ENCODE measurements at places on chromosomes 3 and 15.

DNA sequence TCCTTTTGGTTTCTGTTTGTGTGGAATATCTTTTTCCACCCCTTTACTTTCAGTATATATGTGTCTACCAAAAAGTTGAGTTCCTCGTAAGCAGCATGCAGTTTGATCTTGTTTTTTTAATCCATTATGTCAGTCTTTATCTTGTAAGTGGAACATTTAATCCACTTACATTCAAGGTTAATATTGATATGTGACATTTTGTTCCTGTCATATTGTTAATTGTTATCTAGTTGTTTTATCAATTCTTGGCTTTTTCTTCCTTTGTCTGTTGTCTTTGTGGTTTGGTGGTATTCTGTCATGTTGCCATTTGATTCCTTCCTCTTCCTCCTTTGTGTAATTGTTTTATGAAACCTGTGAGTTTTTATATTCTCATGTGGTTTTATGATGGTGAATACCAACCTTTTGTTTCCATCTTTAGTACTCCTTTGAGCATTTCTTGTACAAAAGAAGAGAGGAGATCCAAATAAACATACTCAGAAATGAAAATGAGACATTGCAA lies 43.4 kb upstream of the XCR1 start:
- no peak overlapping the region for H3K4me3 ChIP-seq
- peaks cover 2% of the 10 kb centered on the region for H3K4me1 ChIP-seq
- H3K36me3 ChIP-seq, result no peaks in the 10 kb centered on the region
- H3K27ac ChIP-seq, result no peak overlapping the region
- no peak for DNase-seq
- H3K27me3 ChIP-seq, result no peaks in the 10 kb centered on the region

DNA sequence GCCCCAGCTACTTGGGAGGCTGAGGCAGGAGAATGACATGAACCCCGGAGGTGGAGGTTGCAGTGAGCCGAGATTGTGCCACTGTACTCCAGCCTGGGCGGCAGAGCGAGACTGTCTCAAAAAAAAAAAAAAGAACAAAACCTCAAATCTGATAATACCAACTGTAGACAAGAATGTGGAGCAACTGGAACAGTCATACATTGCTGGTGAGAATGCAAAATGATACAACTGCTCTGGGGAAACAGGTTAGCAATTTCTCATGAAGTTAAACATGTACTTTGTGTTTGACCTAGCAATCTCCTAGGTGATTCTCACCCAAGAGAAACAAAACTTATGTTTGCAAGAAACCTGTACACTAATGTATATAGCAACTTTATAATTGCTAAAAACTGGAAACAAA lies 4.4 kb upstream of the VHL start:
- H3K27me3 ChIP-seq, result no peaks in the 10 kb centered on the region
- no peaks in the 10 kb centered on the region for H3K4me1 ChIP-seq
- H3K4me3 ChIP-seq, result no peak overlapping the region
- no peak overlapping the region for H3K27ac ChIP-seq
- no peak for DNase-seq

- DNase-seq, result no peak
- no peaks in the 10 kb centered on the region for H3K27me3 ChIP-seq
- no peaks in the 10 kb centered on the region for H3K36me3 ChIP-seq
- H3K4me1 ChIP-seq, result no peaks in the 10 kb centered on the region
These were observed 258.3 kb downstream of the DIPK2A start for GRCh38 chr3:144229953-144230352.

GRCh38 chr3:40057077-40057476 lies 247.7 kb downstream of the MYRIP start:
- no peaks in the 10 kb centered on the region for H3K4me1 ChIP-seq
- H3K27me3 ChIP-seq, result no peaks in the 10 kb centered on the region
- no peak overlapping the region for H3K4me3 ChIP-seq
- no peaks in the 10 kb centered on the region for H3K36me3 ChIP-seq

- no peaks in the 10 kb centered on the region for H3K4me1 ChIP-seq
- H3K36me3 ChIP-seq, result no peaks in the 10 kb centered on the region
- no peak overlapping the region for H3K4me3 ChIP-seq
- DNase-seq, result no peak
These were observed 83.4 kb downstream of the CHSY1 start for GRCh38 chr15:101168463-101168824.

Measured in H1 (cell line).